ENCODE measurements at places on chromosomes 16 and 17.

- no peak for DNase-seq
Observed at GRCh38 chr17:82655038-82655479, 6.8 kb upstream of the WDR45B start.

GRCh38 chr17:30848021-30848420, 16.3 kb downstream of the ATAD5 start:
- no peak for DNase-seq

DNA sequence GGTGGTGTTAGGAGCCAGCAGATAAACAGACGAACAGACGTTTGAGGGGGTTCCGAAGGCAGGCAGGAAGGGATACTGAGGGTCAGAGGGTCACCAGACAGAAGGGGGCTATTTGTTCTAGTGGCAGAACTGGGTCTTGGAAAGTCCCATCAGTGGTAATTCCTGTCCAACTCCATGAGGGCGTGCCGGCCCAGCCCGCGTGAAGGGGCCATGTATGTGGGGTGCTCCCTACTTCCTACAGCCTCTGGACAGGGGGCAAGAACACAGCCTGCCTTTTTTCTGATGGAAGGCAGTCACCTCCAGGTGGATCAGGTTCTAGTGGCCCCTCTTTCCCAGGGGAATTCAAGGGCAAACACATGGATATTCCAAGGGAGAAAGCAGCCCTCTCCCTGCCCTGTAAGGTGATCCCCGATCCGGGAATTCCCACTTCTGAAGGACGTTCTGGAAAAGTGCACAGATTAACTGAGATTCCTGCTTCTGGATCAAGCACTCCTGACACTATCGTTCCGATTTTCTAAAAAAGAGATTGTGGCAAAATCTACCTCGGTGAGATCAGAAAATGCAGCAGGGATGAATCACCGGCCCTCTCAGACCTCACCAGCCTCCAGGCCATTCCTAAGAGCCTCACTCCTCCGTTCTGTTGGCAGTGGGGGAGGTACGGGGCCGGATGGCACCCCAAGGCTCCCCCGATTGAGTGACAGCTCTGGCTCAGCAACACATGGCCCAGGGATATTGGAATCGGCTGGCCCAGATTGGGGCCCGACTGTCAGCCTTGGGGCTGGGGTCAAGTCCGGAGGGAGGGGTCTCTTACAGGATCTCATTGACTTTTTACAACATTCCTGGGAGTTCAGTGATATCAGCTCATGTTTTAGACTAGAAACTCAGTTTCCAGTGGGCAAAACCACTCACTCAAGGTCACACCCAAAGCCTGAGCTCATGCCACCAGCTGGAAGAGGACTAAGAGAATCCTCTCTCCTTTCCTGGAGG, 12.4 kb downstream of the STX1B start:
- DNase-seq: no peak

GRCh38 chr17:3963237-3964201, 718 bp downstream of the ATP2A3 start:
- peak; percentile 73 for DNase-seq

DNA sequence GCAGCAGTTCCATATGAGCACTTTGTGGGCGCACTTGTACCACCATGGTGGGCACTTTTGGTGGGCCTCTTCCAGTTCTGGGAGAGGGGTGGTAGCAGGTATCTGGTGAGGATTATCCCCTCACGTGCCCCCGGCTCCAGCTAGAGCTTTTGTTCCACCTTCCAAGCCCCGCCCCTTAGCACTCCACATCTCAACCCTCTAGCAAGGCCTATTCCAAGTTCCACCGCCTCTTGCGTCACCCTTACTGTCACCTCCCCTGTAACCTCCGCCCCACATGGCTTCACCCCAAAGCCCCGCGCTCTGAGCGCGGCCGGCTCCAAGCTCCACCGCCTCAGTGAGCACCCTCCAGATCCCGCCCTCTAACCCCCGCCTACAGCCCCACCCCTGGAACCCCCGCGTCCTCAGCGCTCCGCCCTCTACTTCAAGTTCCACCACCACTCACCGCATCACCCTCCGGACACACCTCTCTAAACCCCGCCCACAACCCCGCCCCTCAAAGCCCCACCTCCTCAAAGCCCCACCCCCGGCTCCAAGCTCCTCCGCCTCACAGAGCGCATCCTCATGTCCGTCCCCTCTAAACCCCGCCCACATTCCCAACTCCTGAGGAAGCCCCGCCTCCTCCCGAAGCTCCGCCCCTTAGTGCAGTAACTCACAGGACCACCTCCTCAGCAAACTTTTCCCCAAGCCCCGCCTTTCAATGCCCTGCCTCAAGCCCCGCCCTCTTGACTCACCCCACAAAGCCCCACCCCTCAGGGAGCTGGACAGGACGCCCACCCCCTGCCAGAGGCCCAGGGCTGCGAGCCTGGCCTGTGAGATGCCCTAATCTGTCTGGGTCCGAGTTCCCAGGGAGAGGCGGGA, 11.1 kb downstream of the SCN4A start:
- DNase-seq: peak; percentile 54

- no peak for DNase-seq
Observed at GRCh38 chr17:79513820-79514535, 96.9 kb downstream of the RBFOX3 start.

DNA sequence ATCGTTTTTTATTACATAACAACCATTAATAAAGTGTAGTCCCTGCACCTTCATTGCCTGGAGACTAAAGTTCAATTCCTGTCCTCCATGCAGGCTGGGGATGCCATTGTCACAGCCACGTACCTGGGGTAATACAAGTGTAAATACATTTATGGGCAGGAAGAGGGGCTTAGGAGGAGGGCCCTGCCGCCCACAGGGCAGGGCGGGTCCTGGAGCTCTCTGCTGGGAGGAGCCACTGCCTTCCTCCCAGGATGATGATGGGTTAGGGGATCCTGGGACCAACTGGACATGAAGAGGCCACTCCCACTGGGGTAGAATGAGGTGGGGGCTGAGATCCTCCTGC, 44.1 kb upstream of the SLC38A10 start:
- no peak for DNase-seq

GRCh38 chr16:62450291-62450690, 414.1 kb upstream of the CDH8 start:
- no peak for DNase-seq

DNA sequence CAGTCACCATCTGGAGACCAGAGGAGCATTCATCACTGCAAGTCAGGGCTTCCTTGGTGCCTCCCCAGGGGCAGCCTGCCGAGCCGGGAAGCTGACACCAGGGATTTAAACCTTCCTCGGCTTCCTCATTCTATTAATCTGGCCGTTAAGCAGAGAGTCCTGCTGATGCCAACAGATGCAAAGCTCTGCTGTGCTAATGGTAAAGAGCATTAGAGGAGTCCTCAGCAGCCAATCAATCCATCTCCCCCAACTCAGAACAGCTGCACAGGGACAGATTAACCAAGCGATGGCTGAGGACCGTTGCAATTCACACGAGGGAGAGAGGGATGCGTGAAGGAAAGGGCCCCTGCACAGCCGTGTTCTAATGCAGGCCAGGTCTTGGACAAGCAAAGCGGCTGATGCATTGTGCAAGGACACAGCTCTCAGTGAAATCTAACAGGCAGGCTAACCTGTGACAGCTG, 116.6 kb downstream of the XYLT1 start:
- no peak for DNase-seq

DNA sequence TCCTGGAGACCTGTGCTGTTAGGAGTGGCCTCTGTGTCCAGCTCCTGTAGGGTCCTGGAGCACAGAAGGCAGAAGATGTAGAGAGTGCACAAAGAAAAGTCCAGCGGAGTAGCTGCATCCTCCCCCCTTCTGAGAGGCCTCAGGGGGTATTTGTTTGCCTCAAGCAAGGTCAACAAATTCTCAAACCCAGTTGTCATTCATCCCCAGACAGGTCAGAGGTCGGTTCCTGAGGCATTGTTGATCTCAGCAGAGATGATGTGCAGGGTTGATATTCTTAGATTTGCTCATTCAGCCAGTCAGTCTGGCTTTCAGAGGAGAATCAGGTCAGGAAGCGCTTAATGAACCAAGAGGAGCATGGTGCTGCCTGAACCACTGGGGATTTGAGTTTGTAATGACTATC, 8.3 kb upstream of the RBFOX1 start:
- no peak for DNase-seq

- DNase-seq: peak; percentile 5
Observed at GRCh38 chr17:81865733-81866439, 5.3 kb downstream of the ARHGDIA start.

- no peak for DNase-seq
Observed at GRCh38 chr17:18968945-18969887, 17.3 kb downstream of the SLC5A10 start.

- no peak for DNase-seq
Observed at GRCh38 chr17:81347437-81347836, 47.8 kb upstream of the BAHCC1 start.

- DNase-seq: no peak
Observed at GRCh38 chr16:21727344-21727743, 63.6 kb downstream of the OTOA start.

- DNase-seq: no peak
Observed at GRCh38 chr16:58577141-58577540, 52.5 kb downstream of the CNOT1 start.

- DNase-seq: no peak
Observed at GRCh38 chr17:34275881-34276280, 5.9 kb downstream of the CCL7 start.

GRCh38 chr16:1378804-1379303, 27.1 kb downstream of the GNPTG start:
- peak; percentile 68 for DNase-seq

DNA sequence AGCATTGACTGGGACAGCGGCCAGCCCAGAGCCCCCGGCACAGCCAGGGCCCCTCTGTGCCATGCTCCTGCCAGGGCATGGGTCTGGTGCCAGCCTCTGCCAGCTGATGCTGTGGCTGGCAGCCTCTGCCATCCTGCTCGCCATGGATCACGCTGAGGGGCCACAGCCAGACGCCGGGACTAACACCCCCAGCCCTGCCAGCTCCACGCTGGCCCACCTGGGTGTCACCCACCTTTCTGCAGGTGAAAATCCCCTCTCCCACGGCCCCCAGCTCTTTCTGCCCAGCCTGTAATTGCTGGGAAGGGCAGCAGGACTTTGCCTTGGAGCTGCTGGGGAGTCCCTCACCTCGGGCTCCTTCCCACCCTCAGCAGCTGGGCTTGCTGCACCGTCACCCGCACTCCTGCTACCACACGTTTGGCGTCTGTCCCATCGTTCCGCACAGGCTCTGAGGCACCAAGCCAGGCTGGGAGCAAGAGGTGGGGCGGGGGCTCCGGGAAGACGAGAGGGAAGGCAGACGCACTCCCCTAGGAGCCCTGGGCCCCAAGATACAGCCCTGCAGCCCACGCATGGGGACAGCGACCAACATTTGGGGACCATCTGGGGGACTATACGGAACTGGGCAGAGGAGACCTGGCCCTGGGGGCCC, 42.0 kb upstream of the ACSF3 start:
- DNase-seq: no peak

GRCh38 chr17:8444494-8444893, 8.8 kb downstream of the NDEL1 start:
- DNase-seq: no peak

GRCh38 chr17:29107084-29107483, 64.1 kb downstream of the PIPOX start:
- no peak for DNase-seq

GRCh38 chr17:78826836-78827509, 13.6 kb downstream of the USP36 start:
- no peak for DNase-seq

DNA sequence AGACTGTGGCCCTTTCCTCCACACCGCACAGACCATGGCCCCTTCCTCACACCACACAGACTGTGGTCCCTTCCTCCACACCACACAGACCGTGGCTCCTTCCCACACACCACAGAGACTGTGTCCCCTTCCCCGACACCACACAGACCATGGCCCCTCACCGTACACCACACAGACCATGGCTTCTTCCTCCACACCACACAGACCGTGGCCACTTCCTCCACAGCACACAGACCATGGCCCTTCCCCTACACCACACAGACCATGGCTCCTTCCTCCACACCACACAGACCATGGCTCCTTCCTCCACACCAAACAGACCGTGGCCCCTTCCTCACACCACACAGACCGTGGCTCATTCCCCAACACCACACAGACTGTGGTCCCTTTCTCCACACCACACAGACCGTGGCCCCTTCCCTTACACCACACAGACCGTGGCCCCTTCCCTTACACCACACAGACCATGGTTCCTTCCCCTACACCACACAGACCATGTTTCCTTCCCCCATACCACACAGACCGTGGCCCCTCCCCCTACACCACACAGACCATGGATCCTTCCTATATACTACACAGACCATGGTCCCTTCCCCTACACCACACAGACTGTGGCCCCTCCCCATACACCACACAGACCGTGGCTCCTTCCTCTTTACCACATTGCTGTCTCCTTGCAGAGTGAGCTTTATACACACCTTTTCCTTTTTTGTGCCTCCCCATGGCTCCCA, 297.5 kb upstream of the FOXF1 start:
- DNase-seq: no peak

GRCh38 chr17:43683928-43684653, 22.4 kb upstream of the MEOX1 start:
- DNase-seq: no peak

DNA sequence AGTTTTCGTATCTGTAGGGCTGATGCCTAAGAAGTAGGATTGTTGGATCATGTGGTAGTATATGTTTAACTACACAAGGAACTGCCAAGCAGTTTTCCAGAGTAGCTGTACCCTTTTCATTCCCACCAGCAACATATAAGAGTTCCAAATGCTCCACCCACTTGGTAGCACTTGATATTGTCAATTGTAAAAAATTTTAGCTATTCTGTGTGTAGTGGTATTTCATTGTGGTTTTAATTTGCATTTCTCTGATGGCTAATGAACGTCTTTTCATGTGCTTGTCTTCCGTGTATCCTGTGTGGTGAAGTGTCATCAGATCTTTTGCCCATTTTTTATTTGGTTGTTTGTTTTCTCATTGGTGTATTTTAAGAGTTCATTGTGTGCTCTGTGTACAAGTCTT, 69.7 kb downstream of the TANC2 start:
- peak; percentile 43 for DNase-seq

DNA sequence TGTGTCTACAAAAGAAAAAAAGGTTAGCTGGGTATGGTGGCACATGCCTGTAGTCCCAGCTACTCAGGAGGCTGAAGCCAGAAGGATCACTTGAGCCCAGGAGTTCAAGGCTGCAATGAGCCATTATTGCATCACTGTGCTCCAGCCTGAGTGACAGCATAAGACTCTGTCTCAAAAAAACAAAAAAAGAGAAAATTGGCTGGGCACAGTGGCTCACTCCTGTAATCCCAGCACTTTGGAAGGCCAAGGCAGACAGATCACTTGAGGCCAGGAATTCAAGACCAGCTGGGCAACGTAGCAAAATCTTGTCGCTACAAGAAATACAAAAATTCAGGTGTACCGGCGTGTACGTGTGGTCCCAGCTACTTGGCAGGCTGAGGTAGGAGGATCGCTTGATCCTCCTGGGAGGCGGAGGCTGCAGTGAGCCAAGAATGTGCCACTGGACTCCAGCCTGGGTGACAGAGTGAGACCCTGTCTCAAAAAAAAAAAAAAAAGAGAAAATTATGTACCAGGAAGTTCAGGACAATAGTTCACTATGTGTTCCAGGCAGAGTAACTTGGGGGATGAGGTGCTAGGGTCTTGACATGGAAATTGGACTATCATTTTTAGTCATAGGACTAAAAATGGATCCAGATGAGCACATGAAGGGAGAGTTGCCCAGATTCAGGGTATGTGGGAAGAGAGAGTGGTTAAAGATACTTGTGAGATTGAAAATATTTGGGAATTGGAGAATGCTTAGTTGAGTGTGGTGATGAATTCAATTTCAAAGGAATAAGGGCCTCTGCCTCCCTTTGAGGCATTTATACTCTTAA, 11.0 kb downstream of the ALDH3A2 start:
- no peak for DNase-seq

All from MM.1S (cell line).